ENCODE measurements at places on chromosomes 11 and 22. TPM values are rescaled to one million over a fixed set of nuclear protein-coding genes. Genes with fewer than 3 reads are reported as not detected.

- no peak overlapping the region for H3K27ac ChIP-seq
- no peaks in the 10 kb centered on the region for H3K36me3 ChIP-seq
- H3K27me3 ChIP-seq, result no peaks in the 10 kb centered on the region
- no peaks in the 10 kb centered on the region for H3K4me1 ChIP-seq
- no peak overlapping the region for H3K4me3 ChIP-seq
Observed at GRCh38 chr11:110818032-110818687, 105.9 kb upstream of the ARHGAP20 start.

Gene MS4A6A
- total RNA-seq, result 42.1 TPM

DNA sequence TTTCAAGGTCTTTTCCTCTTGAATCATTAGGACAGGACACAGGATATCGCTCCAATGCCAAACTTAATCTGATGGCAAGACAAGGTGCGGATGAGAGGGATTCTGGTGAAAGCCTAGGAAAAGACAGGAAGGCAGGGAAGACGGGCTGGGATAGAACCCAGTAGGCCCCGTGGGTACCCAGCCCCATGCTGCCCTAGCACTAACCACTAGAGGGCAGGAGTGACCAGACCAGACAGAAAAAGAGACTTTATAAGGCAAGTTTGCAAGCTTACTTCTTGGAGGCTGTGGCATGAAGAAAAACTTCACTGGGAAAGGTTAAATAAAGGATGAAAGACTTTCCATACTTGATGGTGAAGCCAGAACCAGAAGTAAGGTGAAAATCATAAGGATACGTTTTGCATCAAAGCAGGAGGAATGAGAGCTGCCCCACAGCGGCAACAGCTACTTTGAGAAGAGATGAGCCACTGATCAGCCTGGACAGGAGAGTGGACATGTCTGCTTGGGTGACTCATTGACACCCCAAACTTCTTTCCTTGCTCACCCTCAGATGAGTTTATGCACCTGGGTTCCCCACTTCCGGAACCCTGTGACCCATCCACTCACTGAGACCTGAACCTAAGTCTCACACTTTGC is 39.8 kb downstream of the SYN3 start:
- H3K27me3 ChIP-seq, result peaks cover 26% of the 10 kb centered on the region
- H3K4me1 ChIP-seq, result no peaks in the 10 kb centered on the region
- H3K36me3 ChIP-seq, result no peaks in the 10 kb centered on the region
- H3K27ac ChIP-seq, result no peak overlapping the region

GRCh38 chr11:113728814-113729213 is 22.7 kb upstream of the TMPRSS5 start:
- DNase-seq, result no peak
- H3K36me3 ChIP-seq, result peaks cover 25% of the 10 kb centered on the region
- no peaks in the 10 kb centered on the region for H3K4me1 ChIP-seq
- H3K27me3 ChIP-seq, result no peaks in the 10 kb centered on the region

All from left ventricle myocardium inferior (tissue), 1 donor.